ENCODE measurements at places on chromosomes 12 and 14.
A peak's percentile ranks its signal among the peaks of the same experiment; 100 is the strongest.

GRCh38 chr12:122023339-122024131 is 1.9 kb downstream of the BCL7A start:
- peak; percentile 45 for DNase-seq

- DNase-seq = peak; percentile 2
Observed at GRCh38 chr12:113479590-113480335, 8.1 kb upstream of the LHX5 start.

DNA sequence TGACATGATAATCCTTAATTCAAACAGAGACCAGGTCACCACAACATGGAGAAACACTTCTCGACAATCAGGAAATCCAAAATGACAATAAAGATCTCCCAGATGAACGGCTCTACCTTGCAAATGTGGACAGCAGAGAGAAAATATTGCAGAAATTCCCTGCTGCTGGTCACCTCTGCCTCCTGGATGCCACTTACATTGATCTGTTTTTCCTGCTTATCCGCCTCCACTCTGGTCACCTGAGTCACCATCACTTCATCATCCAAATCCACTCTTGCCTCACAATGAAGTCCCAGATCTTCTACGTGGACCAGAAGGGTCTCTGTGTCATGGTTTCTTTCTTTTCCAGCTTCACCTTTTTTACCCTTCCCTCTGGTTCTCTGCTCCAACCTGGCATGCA is 21.1 kb downstream of the TTC9 start:
- no peak for DNase-seq

DNA sequence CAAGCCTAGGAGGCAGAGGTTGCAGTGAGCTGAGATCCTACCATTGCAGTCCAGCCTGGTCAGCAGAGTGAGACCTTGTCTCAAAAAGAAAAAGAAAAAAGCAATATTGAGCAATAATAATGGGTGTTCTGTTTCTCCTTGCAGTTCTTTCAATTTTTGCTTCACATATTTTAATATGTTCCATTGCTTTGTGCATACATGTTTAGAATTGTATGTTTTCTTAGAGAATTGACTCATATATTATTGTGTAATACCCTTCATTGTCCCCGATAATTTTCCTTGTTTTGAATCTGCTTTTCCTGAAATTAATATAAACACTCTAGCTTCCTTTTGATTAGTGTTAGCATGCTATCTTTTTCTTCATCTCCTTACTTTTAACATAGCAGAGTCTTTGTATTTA is 138.4 kb upstream of the NPAS3 start:
- no peak for DNase-seq

- DNase-seq = no peak
Observed at GRCh38 chr12:109448707-109449390, 28.3 kb downstream of the KCTD10 start.

- DNase-seq = no peak
Observed at GRCh38 chr14:41604721-41605531, 1.8 kb upstream of the LRFN5 start.

DNA sequence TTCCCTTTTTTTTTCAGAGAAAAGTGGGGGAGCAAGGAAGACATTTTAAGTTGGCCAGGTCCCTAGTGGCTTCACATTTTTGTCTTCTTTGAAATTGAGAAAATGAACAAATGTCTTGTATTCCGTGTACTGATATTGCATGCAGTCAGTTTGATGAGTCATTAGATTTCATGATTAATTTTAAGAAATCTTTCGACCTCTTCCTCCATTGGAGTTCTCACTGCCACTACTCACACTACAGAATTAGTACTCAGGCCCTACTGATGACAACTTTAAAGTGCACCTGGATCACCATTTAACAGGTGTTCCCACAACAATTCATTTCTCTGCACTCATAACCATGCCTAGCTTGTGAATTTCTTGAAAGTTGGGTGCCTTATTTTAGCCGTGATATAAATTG is 50.5 kb downstream of the SAMD4A start:
- no peak for DNase-seq

GRCh38 chr12:20361416-20361815 is 6.9 kb upstream of the PDE3A start:
- DNase-seq = no peak

- DNase-seq = no peak
Observed at GRCh38 chr14:21614240-21614639, 20.5 kb downstream of the OR10G2 start.

- DNase-seq = no peak
Observed at GRCh38 chr14:54529811-54530210, 20.1 kb downstream of the CGRRF1 start.
